ENCODE measurements at places on chromosomes 7 and 10.
A peak's percentile ranks its signal among the peaks of the same experiment; 100 is the strongest.

DNA sequence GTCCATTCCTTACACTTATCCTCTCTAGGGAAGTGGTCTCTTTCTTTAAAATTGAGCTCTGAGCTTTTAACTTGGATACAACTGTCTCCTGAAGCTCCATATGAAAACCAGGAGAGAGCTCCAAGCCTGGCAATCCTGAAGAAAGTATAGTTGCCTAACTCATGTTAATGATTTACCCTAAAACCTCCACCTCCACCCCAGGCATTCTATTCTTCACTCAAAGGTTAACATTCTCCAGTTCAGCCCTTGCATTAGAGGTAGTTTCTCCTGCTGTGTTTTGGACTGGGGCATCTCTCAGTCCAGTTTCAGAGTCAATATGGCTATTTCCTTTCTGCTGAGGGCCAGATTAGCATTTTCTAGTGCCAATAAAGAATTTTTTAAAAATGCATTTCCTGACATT lies 195.5 kb downstream of the SLC25A13 start:
- no peak for DNase-seq

DNA sequence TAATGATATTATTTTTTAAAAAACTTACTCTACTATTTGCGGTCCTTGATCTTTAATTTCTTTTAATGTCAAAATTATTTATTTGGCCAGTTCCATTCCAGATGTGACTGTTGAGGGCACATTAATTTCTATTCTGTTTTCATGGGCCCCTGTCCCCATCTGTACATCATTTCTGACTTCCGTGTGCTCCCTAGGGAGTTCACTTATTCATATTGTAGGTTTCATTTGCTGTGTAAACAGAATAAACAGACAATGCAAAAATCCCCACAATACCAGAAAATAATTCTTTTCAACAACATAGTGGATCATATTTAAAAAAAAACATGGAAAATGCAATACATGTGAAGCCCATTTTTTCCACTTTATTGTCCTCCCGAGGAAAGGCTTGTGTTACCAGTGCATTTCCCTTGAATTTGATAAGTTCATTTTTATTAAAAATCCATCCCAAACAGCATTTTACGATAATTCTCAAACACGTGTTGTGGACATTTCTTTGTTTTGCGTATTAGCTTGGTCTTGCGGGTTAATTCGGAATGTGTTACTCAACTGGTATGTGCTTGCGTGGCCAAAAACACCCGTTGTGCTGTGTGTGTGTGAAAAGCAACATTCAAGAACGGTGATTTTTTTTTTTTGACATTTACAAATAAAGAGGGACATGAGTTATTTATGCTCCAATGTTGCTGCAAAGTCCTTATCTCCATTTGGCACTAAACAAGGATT lies 138.4 kb downstream of the MGMT start:
- no peak for DNase-seq

DNA sequence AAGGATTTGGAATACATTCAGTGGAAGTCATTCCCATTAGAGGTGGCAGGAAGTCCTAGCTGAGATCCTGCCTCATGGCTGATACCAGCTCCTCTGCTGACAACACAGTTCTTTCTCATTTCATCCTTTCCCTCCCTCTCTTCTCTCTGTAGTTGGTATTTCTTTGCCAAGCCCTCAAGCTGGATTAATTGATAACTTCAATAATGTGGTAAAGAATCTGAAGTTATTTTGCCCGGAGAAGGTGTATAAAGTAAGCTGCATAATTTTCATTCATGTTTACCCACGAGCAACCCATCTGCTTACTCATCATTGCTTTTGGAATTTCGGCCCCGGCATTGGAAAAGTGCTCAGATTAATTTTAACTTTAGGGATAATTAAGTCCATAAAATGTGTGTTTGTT lies 85.2 kb upstream of the PLPP4 start:
- no peak for DNase-seq

DNA sequence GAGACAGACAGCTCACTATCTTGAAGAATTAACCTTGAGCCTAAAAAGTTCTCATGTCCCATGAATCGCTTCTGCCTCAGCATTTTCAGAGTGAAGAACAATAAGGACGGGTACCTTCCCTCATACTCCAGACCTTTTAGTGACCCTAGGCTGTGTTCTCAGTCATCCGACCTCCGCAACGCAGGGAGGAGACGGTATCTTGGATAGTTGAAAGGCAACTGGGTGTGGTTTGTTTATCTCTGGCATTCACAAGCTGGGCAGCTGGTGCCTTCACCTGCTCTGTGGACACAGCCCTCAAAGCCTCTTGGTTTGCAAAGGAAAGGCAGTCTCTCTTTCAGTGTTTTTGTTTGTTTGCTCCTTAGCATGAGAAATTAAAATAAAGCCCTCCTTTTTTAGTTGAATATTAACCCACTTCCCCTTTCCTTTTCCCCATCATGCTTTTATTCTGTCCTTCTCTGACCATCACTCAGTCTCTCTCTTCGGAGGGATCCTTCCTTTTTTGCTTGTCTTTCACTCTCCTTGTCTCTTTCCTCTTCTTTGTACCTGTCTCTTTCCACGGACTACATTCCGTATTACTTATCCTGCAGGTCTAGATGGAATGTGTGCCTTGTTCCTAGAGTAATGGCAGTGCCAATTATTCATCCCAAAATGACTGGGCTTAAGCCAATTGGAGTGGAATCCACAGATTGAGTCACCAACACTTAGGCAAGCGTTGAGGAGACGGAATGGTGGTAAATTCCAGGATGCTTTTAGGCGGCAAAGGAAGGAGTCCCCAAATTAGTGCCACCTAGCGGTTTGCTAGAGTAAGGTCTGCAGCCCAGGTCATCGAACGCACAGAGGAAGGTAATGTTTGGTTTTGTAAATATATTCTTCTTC lies 45.8 kb downstream of the PRR15 start:
- no peak for DNase-seq

GRCh38 chr7:158863611-158864506 lies 7.5 kb downstream of the DYNC2I1 start:
- no peak for DNase-seq

DNA sequence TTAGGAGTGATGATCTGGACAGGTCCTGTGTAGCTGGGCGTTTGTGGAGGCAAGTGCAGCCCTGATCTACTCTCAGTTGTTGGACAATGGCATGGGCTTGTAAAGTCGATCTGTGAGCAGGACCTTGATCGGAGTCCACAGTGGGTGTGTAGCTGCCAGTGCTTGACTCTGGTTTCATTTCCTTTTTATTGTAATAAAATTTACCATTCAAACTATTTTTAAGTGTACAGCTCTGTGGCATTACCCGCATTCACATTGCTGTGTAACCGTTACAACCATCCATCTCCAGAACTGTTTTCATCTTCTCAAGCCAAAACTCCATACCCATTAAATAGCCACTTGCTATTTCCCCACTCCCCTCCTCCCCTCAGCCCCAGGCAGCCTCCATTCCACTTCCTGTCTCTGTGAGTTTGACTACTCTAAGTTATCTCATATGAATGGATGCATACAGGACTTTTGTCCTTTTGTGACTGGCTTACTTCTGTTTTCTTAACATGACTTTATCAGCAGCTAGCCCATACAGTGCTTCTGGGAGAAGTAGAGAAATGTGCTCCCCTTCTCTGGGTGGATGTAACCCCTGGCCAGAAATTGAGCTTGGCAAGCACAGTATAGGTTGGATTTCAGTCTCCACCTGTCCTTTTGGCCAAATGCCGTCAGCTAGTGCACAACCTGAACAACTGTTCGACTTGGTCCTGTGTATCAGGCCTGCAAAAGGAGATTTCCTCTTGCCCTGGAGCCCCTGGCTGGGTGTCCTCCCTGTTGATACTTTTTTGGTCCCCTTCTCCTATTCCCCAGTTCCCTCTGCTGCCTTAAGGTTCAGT lies 180.0 kb downstream of the LRMDA start:
- DNase-seq = no peak

DNA sequence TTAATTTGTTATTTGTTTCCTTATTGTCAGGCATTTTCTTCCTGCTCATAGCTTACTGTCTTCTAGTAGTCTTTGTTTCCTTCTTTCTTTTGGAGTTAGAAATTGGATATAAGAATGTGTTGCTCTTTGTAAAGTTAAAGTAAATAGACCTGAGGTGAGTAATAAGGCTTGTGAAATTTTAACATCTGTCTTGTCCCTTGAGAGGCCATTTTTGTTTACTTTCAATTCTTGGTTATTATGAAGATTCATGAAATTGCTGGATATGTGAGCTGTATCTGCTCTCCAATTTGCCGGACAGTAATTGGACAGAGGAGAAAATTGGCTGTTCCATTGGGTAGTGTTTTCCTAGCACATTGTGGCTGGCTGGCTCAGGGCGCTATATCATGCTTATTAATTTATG lies 260.7 kb downstream of the EXOC4 start:
- no peak for DNase-seq

GRCh38 chr10:117413928-117414618 lies 38.8 kb upstream of the PDZD8 start:
- DNase-seq = no peak

- no peak for DNase-seq
These were observed 18.2 kb downstream of the PAXIP1 start for GRCh38 chr7:154984601-154985188.

- DNase-seq = peak; percentile 63
These were observed 11.4 kb upstream of the EBLN1 start for GRCh38 chr10:22228943-22229801.

DNA sequence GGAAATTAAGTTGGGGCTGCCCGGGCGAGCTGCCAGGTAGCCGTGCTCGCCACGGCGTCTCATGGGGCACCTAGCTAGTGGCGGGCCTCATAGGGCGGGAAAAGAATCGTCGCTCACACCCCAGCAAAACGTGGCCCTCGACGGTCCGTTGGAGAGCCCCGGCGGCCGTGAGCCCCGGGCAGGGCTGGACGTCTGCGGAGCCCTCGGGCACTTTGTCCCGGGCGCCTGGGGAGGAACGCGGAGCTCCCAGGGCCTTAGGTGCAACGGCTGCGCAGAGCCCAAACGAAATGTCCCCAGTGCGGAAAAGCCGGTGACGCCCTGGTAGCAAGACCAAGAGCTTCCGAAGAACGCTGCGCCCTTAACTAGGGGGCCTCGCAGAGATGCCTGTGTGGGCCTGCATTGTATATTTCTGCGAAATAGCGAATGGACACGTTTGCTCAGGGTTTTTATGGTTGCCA lies 866 bp upstream of the SFMBT2 start:
- DNase-seq = no peak

- no peak for DNase-seq
These were observed 65.3 kb upstream of the JCAD start for GRCh38 chr10:30124704-30125103.

- DNase-seq = no peak
These were observed 33.9 kb upstream of the GPAM start for GRCh38 chr10:112217386-112218035.

GRCh38 chr7:155464183-155464582 lies 6.3 kb downstream of the EN2 start:
- no peak for DNase-seq

DNA sequence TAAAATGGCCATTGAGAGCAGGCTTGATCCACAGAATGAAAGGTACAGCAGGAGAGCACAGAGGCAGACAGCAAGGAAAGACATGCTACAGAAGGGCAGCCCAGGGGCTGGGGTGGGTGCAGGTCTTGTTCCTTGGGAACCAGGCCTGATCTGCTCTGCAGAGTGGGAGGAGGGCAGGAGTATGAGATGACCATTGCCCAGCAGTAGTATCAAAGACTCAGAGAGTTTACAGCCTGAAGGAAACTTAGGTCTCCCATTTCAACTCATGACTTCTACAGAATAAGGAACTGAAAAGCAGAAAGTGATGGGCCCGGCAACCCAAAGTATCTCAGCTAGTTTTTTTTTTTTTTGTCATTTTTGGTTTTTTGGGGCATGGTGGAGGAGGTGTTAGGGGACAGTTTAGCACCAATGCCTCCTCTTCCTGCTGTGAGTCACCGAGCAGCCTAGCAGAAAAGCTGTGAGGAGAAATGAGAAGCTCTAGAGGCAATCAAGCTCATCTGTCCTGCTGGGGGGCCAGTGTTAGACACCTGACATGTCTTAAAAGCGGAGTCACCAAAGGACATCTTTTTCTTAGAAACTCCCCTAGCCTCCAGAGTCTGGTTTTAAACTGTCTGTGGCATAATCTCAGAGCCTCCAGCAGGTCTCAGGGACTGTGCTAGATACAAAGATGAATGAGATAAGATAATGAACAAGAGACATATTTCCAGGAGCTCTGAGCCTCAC lies 34.3 kb upstream of the HERPUD2 start:
- no peak for DNase-seq

DNA sequence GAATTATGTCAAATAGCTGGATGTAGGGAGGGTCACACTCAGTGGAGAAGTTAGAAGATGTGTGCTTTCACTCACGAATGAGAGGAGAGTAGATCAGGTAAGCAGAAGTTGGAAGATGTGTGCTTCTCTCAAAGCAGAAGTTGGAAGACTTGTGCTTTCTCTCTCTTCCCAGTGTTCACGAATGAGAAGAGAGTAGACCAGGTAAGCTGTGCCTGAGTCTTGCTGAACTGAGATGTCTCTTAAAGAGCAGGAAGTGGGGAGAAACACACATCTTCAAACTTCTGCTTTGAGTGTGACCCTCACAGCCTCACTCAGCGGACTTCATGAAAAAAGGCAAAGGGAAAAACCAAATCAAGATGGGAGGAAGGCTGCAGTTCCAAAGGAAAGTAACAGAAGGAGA lies 7.0 kb upstream of the TMEM243 start:
- DNase-seq = no peak

- DNase-seq = no peak
These were observed 114.7 kb downstream of the CHN2 start for GRCh38 chr7:29309041-29309854.

GRCh38 chr7:151113344-151114150 lies 27.3 kb downstream of the AGAP3 start:
- DNase-seq = no peak

DNA sequence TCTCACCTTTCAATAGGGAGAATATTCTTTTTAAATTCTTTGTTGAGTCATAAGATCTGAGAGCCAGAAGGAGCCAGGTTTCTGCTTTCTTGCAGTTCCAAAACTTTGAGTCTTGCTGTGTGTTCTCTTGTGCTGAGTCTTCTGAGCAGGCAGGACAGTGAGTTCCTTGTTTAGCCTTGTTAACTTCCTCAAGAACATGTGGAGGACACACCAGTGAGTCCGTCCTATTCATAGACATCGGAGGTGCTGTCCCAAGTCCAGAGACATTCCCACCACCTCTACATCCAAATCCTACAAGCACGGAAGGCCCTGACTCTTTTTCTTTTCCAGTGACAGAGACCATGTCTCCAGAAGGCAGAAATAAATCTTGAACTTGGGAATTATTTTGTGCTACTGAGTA lies 135.2 kb upstream of the AGK start:
- no peak for DNase-seq

DNA sequence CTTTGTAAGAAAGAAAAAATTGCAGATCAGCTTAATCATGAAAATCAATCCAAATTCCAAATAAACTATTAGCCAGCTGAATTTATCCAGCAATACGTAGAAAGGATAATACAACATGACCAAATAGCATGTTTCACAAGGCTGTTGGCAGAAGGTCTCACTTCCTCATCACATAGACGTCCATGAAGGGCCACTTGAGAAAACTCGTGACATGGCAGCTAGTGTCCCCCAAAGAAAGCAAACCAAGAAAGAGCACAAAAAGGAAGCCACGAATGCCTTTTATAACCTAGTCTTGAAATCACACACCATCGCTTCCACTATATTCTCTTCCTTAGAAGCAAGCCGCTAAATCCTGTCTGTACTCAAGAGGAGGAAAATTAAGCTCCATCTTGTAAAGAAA lies 105.6 kb upstream of the NRBF2 start:
- DNase-seq = no peak

GRCh38 chr10:132838346-132838970 lies 52.5 kb upstream of the NKX6-2 start:
- no peak for DNase-seq

Data from activated CD8-positive, alpha-beta memory T cell treated with anti-CD3 and anti-CD28 coated beads for 1 hour (primary cell).